RWPE1 (cell line): ENCODE measurements at places on chromosomes 2 and 18.

GRCh38 chr2:105450471-105450870, 51.6 kb upstream of the FHL2 start:
- DNase-seq: no peak

GRCh38 chr2:159213296-159213695, 73.2 kb downstream of the WDSUB1 start:
- DNase-seq: no peak

DNA sequence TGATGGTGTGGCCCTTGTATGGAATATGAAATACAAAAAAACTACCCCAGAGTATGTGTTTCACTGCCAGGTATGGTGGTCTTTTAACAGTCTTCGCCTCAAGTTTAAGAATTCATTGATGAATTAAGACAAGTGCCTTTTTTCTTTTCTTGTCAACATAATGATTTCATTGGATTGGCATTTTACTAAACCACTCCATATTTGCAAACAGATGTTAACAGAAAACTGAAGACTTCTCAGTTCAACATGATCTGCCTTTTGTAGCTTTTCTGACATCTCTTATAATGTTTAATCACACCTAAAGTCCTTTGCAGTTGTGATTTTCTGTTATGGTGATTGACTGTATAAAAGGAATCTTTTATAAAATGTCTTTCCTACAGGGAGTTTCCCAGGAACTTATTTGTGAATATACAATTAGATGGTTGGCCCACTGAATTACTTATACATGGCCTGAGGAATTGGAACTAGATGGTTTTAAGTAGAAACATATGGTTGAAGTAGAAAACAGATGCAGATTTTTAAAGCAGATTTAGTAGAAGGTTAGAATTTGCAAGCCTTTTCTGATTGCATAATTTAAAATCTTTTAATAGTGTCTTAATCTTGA, 39.7 kb downstream of the DYNC1I2 start:
- no peak for DNase-seq

DNA sequence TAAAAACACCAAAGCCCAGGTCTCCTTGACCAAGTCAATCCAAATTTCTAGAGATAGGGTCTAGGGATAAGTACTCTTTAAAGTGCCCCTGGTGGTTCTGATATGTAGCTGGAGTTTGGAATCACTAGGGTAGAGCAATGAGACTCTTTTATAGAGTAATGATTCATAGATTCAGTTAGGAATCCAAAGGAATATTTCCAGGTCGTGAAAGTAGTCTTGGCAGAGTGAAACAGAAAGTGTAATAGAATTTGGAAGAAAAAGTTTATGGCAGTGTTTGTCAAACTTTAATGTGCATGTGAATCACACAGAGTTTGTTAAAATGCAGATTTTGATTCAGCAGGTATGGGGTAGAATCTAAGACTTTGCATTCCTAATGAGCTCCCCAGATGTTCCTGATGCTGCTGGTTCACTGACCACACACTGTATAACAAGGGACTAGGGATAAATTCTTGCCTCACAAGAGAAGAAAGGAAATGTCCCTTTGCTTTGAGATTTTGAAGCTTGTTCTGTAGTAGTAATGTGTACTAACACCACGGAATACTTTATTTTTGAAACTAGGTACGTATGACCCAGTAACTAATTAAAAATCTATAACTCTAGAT, 1.8 kb downstream of the UPP2 start:
- no peak for DNase-seq

GRCh38 chr2:177909962-177910361, 162.6 kb downstream of the PDE11A start:
- DNase-seq: peak; percentile 67

- DNase-seq: no peak
These were observed 484.6 kb downstream of the SATB2 start for GRCh38 chr2:198973181-198973580.

- no peak for DNase-seq
These were observed 241.6 kb upstream of the NT5C1B start for GRCh38 chr2:18830962-18831361.

DNA sequence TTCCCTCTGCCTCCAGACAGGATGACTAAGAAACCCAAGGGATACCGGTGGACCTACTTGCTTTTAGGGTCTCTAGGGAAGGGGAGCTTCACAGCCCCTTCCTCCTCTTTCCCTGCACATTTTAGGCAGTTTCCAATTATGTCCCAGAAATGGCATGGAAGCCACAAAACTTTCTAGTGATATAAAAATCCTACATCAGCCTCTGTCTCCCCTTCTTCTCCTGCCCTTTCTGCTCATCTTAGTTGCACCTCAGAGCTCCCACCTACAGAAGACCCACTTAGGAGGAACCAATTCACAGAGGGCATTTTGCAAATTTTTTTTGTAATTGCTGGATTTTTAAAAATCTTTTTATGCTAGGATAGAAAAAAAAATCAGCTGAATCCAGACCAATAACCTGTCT, 263.1 kb downstream of the TNS1 start:
- no peak for DNase-seq

DNA sequence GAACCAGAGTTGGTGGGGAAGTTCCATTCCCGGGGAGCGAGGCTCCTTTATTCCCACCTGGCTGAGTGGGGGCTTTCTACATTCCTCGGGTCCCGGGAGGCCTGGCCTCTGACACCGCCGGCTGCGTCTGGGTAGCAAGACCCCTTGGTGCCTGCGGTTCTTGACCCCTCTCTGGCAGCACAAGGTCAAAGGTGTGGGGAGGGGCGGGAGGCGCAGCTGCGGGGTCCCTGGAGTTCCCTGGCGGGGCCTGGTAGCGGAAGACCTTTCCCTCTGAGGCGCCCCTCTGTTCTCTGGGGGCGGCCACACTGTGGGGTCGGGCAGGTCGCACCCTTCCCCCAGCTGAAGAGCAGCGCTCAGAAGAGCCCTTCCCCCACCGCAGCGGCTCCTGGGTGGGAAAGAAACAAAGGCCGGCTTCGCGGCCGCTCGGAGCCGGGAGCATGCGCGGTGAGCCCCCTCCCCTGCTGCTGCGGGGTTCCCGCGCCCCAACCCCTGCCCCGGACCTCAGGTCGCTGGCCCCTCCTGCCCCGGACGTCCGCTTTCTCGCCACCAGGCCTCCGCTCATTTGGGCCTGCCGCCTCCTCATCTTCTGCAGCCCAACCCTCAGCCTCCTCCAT, 146.3 kb downstream of the ANKRD44 start:
- DNase-seq: no peak

DNA sequence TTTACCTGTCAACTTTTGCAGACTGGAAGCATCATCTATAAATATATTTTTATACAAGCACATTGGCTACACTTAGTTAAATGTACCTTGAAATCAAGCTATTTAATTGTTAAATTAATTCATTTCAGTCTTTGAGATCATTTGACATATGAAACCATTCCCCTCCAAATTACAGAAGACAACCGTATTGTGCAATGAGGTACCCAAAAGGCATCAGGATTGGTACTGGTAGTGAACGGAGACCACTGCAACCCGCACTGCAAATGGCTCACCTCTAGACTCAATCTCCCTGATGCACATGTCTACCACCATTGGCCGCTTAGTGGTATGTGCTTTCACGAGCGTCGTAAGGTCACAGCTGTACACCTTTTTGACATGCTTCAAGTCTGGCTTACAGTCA, 47.8 kb upstream of the CHRNA1 start:
- DNase-seq: no peak

DNA sequence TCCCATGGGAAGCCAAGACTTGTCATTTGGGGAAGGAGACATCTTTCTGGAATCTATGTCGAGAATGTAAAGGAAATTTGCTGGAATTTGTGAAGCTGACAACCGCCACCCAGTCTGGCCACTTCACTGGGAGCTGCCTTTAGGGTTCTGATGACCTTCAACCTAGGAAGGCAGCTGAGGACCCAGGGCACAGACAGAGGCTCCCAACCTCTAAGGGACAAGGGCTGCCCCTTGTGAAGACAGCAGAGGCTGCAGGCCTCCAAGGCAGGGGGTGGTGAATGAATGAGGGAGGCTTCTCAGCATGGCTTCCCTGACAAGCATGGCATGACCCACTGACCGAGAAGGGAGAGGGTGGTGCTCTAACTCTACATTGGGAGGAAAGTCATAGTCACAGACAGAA, 128.9 kb upstream of the ASB18 start:
- no peak for DNase-seq
